Aorta (tissue), 5 donors: ENCODE measurements at places on chromosomes 5 and 9. TPM values are rescaled to one million over a fixed set of nuclear protein-coding genes. Genes with fewer than 3 reads are reported as not detected.

Gene TMC1
- polyA plus RNA-seq: not detected

Gene ADAMTSL1
- polyA plus RNA-seq: 6.6 TPM

DNA sequence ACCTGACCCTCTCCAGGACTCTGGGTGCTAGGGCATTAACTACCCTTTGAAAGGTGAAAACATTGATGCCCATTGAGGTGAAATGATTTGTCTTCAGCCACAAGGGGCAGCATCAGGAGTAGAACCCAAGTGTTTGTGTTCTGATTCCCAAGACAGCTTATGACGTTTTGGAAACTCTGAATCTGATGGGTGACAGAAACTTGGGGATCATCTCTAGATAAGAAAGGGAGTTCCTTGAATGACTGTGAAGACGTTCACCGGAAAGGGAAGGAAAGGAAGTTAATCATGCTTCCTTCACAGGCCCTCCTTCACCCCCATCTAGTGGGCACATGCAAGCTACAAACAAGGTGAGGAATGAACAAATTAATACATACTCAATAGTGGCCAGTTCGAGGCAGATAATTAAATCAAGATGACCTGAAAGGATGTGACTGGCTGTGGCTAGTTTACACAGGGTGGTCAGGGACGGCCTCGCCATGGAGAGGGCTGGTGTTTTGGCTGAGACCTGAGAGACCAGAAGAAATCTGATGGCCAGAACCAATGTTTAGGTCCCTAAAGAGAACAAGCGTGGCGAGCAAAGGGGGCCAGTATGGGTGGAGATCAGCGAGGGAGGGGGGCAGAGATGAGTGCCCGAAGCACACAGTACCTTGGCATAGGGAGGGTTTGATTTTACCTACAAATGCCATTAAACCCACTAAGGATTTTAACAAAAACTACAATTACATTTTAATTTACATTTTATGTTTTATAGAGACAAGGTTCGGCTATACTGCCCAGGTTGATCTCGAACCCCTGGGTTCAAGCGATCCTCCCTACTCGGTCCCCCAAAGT lies 937 bp upstream of the SLC26A2 start:
- no peak for DNase-seq

GRCh38 chr5:84568171-84568570 lies 183.5 kb upstream of the EDIL3 start:
- no peak for DNase-seq

DNA sequence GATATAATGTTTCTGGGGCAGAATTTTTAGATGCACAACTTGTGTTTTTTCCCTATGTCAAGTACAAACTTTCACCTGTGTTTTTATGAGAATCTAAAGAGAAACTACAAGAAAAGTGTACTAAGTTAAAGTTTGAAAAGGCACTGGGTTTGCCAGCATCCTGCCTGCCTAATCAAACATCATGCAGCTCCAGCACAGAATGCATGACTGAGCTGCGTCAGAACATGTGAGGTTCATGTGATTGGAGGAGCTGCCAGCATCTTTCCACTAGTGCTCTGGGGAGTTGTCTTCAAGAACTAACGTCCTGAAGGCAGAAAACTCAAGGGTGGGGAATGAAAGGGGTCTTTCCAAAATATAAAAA lies 46.1 kb upstream of the RIC1 start:
- no peak for DNase-seq
